Anterior cingulate cortex (tissue), 58 donors: ENCODE measurements at places on chromosomes 2 and 18.

GRCh38 chr2:48398285-48399002, 131.5 kb upstream of the STON1 start:
- DNase-seq, result peak; percentile 12

- DNase-seq, result no peak
These were observed 295.3 kb upstream of the COL3A1 start for GRCh38 chr2:188678882-188679281.

GRCh38 chr2:134238371-134238770, 15.5 kb upstream of the MGAT5 start:
- DNase-seq, result no peak

DNA sequence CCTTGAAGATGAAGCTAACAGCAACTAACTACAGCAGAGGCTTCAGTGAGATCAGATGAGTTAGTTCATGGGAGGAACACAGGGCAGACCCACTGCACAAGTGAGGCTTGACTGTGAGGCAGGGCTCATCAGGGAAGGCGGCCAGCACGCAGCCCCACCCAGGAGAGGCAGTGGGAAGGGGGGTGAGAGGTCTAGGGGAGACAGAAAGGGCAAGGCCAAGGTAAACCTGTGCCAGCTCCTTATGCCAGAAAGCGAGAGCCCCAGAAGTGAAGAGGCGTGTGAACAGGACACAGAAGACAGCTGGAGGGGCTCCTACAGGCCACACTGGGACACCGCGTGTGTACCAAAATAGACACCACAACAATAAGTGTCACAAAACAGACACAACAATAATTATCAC, 48.6 kb downstream of the ANO7 start:
- DNase-seq, result no peak

DNA sequence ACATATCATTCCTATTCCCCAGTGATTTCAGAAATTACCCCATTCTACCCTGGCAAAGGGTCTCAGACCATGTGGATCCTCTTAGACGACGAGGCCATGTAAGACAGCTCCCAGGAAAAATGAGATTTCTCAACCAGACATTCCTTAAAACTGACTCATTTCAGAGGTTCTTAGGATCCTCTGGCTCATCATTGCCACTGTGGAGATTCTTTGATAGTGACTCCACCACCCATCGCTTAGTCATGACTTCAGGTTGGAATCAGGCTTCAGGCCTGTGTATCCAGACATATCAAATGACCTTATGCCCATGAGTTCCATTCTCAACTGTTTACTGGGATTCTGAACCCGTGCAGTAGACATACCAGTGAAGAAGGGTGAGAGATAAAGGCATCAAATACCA, 245.6 kb upstream of the TCF4 start:
- DNase-seq, result no peak

- no peak for DNase-seq
These were observed 38.6 kb downstream of the CABLES1 start for GRCh38 chr18:23173912-23174311.

DNA sequence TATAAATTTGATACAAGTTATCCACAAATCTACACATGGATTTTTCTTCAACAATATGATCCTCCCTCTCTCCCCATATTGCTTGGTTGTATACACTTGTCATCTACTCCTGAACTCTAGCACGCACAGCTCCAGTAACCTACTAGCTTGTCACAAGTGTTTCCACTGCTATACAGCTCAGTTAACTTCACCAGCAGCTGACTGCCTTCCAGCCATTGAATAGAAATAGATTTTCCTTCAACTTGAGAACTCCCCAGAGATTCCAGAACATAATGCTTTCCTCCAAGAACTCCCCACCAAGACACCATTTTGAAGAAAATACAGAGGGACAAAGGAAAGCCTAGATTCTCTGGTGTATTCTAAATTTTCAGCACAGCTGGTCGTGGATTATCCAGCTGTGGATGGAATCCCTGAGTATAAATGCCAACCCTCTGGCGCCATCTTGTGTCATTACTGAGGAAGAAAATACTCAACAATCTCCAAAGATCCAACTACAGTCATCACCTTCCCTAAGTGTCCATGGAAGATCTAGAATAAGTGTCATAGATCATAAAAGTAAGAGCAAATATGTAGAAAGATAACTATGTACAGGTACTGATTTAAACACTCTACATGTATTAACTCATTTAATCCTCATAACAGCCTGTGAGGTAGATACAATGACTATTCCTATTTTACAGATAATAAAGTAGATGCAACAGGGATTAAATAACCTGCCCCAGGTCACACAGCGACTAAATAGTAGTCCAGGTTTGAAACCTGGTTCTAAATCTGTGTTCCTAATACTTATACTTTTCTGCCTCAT, 156.7 kb downstream of the ARHGAP28 start:
- no peak for DNase-seq

- no peak for DNase-seq
These were observed 267.7 kb downstream of the BCL11A start for GRCh38 chr2:60285626-60286316.

DNA sequence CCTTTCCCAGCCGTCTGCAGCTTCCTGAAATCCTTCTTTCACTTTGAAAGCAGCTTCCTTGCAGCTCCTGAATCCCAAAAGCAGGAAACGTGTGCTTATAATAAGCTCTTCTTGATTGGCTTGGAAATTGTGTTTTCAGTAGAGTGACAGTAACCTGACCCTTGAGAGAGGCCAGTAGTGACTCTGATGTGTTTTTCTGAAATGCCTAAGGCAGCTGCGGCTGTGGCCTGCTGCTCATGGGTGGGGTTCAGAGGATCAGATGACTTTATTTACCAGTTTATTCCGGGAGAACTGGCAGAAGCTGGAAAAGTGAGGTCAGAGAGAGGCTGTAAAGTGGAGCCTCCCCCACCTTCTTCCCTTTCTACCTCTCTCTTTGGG, 31.9 kb upstream of the RPIA start:
- DNase-seq, result no peak

DNA sequence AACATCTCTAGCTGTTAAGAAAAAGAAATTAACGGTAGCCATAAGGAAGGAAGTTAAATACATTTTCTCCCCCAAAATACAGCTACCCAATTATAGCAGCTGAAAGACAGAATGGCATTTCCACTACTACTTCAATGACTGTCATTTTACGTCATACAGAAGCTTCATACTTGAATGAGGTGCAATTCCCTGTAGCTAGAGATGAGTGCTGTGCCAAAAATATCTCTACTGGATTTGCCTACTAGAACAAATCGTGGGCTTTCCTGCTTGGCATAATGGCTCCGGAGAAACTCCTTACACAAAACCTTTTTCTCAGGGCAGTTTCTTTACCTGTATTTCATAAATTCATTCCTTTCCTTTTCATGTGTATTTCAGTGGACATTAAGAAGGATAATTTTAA, 36.3 kb upstream of the NRXN1 start:
- DNase-seq, result no peak

- DNase-seq, result no peak
These were observed 58.2 kb upstream of the SNTG2 start for GRCh38 chr2:892401-892800.

DNA sequence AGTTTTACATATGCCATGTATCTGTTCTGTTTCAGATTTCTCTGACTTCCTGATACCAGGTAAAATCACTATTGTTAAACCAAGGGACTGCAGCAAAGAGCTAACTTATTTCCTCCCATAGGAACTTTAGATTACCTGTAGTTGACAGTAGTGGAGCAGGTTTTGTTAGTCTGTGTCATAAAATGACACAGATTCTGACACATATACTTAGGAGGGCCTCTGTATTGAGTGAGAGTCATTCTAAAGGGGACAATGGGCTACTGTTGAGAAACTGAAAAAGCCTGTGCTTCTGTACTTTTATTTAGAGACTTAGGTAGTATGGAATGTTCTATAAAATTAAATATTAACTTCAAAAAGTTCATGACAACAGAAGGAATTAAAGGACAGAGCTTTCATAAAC, 48.2 kb downstream of the KCMF1 start:
- no peak for DNase-seq
